ENCODE measurements at places on chromosomes 6 and 20.

DNA sequence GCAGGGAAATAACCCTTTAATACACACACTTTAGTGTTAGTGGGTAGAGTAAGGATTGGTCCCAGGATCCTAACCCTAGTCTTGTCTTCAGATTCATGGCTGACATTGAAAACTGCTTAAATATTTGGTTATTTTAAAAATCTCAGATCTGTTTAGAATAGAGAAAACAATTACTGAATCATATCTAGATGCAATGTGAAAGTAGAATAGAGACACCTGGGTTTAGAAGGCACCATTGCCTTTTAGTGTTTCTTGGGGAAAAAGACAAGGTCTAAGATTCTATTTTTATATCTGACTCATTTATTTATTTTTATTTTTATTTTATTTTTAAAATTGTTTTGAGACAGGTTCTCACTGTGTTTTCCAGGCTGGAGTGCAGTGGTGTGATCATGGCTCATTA is 6.0 kb downstream of the DDX43 start:
- no peak for DNase-seq

DNA sequence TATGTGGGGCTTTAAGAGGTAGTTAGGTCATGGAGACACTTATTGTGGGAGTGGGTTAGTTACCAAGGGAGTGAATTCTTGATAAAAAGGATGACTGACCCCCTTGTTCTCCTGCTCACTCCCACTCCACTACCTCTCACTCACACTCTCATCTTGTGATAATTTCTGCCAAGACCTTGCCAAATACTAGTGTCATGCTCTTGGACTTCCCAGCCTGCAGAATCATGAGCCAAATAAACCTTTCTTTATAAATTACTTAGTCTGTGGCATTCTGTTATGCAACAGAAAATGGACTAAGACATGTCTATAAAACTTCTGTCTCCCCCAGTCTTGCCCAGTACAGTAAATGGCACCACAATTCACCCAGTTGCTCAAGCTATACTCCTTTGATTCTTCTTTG is 93.3 kb downstream of the COL21A1 start:
- DNase-seq, result no peak

- DNase-seq, result no peak
Measured at GRCh38 chr6:6883011-6883410, 224.8 kb upstream of the RREB1 start.

- DNase-seq, result no peak
Measured at GRCh38 chr6:19999319-20000191, 162.4 kb downstream of the ID4 start.

- DNase-seq, result no peak
Measured at GRCh38 chr20:64223526-64224067, 32.0 kb upstream of the PCMTD2 start.

- no peak for DNase-seq
Measured at GRCh38 chr20:35187584-35188190, 15.8 kb downstream of the PROCR start.

DNA sequence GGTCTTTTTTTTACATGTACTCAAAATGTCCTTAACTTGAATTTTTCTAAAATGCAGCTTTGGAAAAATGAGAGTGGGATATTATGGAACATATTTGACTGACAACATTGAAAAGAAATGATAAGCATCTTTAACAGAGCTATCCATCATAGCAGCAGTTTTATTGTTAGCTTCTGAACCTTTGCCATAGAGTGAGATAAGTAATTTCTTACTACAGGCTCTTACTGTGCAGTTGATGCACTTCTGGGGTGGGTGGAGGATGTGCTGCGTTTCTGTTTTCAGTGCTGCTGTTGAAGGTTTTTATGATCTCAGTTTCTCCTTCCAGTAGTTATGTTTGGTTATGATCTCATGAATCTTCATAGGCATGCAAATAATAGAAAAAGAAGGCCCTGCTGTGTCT is 267.0 kb downstream of the TMEM242 start:
- no peak for DNase-seq

- no peak for DNase-seq
Measured at GRCh38 chr6:167347226-167347625, 22.3 kb downstream of the TTLL2 start.

- DNase-seq, result no peak
Measured at GRCh38 chr6:151012321-151013294, 147.1 kb downstream of the MTHFD1L start.

DNA sequence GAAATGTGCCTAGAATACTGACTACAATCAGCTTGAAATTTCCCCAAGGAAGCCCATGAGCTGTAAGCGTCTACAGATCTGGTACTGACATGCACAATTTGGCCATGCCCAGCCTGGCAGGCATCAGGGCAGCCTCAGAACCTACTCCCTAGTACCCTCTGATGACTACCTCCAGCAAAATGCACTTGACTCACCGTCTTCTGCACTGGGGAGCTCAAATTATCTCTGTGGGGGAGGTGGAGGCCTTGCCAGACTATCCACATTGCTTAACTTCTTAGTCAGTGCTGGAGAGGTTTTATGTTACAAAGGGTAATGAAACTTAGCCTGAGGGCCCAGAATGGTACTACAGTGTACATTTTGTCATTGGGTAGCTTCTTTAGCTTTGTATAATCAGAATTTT is 126.0 kb upstream of the ADGRF1 start:
- DNase-seq, result no peak

DNA sequence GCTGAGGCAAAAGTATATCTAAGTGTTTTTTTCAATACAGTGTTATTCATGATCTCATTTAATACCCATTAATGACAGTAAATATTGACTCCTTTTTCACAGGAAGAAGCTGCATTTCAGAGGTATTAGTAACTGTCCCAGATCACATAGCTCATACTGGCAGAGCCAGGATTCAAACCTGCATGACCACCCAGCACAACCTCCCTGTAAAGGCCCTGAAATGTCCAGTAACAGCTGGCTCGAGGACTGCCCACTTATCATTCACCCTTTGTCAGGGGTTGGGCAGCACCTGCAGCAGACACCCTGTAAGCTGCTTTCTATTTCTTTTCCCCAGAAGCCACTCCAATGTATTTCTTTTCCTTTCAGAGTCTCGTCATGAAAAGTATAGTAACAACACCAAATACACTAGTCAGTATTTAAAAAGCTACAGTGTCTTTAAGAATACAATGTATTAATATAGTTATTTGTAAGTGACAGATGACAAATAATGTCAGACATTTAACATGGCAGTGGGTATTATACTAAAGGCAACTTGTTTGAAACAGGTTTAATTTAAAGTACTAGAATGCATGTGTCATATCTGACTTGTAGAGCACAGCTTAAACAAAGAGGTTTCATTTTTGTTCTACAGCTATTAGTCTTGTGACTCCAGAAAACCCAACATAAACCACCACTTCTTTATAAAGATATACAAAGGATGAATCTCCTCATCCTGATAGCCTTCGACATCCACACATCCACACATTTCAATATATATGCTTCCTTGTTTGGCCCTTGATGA is 841.6 kb upstream of the GJE1 start:
- no peak for DNase-seq

- DNase-seq, result no peak
Measured at GRCh38 chr6:12546410-12547002, 170.1 kb upstream of the PHACTR1 start.

GRCh38 chr6:2460216-2460745 is 214.9 kb upstream of the GMDS start:
- DNase-seq, result no peak

DNA sequence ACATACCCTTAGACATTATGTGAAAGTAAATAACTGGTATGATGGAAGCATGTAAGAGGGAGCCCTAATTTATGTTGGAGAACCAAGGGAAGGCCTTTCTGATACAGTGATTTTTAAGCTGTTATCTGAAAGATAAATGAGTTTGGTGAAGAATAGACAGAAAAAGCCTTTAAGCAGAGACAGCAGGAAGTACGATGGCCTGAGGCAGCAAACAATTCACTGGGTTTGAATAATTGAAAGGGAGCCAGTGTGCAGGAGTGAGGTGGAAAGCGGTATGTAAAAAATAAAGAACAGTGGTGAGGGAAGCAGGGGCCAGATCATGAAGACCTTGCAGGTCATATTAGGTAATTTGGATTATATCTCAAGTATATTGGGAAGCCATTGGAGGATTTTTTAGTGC is 4.1 kb upstream of the RAB23 start:
- no peak for DNase-seq

DNA sequence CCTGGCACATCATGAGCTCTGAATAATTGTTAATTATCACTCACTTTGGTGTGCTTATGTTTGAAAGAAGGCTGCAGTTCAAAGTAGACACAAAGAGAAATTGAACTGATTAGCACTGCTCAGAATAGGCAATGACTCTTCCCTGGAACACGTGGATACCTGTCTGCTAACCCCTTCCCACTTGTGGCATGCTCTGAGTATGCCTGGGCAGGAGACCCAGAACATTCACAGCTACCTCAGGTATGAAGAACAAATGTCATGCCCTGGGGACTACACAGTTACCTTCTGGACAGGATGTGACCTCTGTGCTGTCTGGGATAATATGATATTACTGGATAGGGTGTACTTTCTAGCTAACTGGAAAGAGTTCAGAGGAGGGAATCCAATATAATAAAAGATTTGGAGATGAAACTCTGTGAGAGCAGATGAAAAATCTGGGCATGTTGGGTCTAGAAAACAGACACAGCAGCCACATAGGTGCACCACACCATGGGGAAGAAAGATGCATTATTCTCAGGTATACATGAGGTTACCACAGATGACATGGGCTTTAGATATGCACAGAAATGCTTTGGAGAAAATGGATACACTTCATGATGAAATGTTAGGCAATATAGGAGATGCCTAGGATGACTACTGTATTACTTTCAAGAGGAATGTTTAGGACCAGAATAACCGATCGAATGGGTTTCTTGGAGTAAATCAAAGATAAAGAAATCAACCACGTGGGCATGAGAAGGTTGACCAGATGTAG is 324.2 kb upstream of the PREP start:
- no peak for DNase-seq

DNA sequence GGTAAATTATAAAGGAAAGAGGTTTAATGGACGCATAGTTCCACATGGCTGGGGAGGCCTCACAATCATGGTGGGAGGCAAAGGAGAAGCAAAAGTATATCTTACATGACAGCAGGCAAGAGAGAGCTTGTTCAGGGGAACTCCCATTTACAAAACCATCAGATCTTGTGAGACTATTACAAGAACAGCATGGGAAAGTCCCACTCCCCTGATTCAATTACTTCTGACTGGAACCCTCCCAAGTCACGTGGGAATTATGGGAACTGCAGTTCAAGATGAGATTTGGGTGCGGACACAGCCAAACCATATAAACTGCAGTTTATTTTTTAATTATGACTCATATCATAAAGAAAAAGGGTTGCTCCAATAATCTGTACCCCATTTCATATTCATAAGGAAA is 22.3 kb upstream of the HLA-DQA2 start:
- DNase-seq, result no peak
